Effector memory CD8-positive, alpha-beta T cell (primary cell): ENCODE measurements at places on chromosomes 12 and 14.

GRCh38 chr14:100037353-100037752 lies 27.9 kb upstream of the EVL start:
- DNase-seq = no peak

GRCh38 chr14:88901189-88901588 lies 76.7 kb downstream of the TTC8 start:
- DNase-seq = no peak

DNA sequence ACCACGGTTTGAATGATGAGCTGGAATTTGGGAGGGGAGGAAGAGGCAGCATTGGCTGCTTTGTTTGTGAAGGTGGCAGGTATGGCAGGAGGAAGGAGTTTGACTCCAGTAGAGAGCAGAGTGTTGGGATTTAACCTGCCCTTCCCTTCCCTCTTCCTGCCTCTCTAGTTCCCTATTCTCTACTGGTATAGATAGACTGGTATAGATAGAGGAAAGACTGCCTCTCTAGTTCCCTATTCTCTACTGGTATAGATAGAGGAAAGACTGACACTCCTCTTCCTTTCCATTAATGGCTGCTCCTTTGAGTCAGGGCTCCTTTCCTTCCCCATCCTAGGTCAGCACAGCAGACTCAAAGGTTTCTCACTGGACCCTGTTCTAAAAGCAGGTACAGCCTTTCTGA lies 8.4 kb upstream of the SYCP3 start:
- DNase-seq = no peak

DNA sequence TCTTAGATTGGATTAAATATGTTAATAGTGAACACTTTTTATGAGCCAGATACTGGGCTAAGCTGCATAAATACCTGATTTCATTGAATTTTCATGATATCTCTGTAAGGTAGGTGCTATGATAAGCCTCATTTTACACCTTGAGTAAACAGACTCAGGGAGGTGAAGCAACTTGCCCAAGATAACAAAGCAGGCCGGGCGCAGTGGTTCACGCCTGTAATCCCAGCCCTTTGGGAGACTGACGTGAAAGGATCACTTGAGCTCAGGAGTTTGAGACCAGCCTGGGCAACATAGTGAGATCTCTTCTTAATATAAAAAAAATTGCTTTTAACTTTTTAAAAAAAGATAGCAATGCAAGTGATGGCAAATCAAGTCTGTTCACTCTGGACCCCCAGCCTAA lies 1.4 kb downstream of the GNB3 start:
- DNase-seq = no peak

GRCh38 chr14:101123618-101124510 lies 220.3 kb upstream of the RTL1 start:
- DNase-seq = no peak

GRCh38 chr14:84483072-84483420 lies 1046.9 kb upstream of the FLRT2 start:
- no peak for DNase-seq

GRCh38 chr12:69196302-69197288 lies 42.8 kb upstream of the CPSF6 start:
- DNase-seq = no peak

GRCh38 chr12:92863251-92863650 lies 65.8 kb downstream of the EEA1 start:
- no peak for DNase-seq
